Fibroblast of skin of abdomen (primary cell): ENCODE measurements at places on chromosomes 6 and 20.

DNA sequence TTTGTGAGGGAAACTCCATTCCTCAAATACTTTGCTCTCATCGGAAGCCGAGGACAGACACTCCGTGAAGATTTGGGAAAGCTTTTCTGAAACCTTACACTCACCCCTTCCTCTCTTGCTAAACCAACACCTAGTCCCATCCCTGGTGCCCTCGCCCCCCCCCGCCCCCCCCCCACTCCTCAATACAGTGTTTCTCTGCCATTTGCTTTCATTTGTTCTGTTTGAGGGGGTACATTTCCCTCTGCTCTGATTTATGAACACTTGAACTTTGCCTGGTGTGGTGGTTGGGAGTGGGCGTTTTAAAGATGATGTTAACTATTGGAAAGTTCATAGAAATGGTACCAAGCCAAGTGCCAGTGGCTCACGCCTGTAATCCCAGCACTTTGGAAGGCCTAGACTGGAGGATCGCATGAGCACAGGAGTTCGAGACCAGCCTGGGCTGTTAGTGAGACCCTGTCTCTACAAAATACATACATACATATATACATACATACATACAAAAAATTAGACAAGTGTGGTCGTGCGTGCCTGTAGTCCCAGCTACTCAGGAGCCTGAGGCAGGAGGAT lies 1.1 kb downstream of the RAB32 start:
- DNase-seq, result peak; percentile 26

- DNase-seq, result peak; percentile 99
Observed at GRCh38 chr6:42745640-42746462, at the start of gene TBCC. TBCC (minus strand) TSS chr6:42746103; CDS start chr6:42746073, 30 bp downstream.

DNA sequence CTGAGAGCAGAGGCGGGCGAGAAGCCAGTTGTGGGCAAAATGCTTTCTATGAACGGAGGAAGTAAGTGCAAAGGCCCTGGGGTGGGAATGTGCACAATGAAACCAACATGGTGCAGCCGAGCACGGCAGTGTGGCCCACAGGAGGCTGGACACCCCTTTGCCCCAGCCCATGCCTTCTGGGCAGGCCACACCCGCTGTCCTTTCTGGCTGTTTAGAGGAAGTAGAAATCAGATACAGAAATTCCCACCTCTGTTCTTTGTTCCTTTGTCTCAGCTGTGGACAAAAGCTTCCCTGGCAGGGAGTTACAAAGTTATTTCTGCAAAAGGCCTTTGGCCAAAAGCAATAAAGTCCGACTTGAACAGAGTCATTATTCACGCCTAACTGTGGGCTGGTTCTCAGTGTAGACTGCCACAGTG lies 11.9 kb downstream of the SULF2 start:
- no peak for DNase-seq

DNA sequence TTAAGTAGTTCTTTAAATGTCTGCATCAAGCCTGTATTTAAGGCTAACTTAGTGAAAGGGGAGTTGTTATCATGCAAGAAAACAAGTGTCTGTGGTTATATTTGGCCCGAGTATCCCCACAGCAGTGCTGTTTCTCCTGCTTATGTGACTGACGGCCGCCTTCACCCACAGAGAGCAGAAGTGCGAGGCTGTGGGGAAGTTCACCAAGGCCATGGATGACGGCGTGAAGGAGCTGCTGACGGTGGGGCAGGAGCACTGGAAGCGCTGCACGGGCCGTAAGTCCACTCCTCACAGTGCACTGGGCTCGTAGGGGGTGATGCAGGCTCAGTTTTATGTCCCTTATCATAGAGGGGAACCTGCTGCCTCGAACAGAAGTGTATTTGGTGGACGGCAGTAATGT lies 53.2 kb upstream of the SYNJ2 start:
- no peak for DNase-seq

GRCh38 chr6:81634155-81634880 lies 118.2 kb downstream of the TENT5A start:
- no peak for DNase-seq

- no peak for DNase-seq
Observed at GRCh38 chr6:18207949-18208348, 52.7 kb downstream of the KDM1B start.

- no peak for DNase-seq
Observed at GRCh38 chr20:39516964-39517363, 554.8 kb downstream of the DHX35 start.
